IMR-90 (cell line): ENCODE measurements at places on chromosomes 7 and 10.

- DNase-seq, result no peak
Measured at GRCh38 chr7:96910486-96910885, 94.9 kb upstream of the DLX6 start.

DNA sequence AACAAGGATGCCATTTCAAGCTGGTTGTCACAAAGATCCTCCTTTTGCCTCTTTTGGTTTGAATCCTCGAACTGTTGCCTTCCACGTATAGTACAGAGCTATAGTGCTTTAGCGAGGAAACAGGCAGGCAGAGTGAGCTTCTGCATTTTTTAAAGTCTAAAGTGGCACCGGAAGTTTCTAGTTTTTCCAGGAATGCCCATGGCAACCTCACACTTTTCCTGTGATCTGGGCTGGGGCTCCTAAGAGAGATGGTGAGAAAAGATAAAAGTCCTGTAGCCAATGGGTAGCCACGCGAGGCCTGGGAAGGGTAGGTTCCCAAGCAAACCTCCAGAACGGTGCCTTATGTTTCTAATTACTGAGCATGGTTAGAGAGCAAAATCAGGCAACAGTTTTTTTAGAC is 76.7 kb downstream of the CALD1 start:
- no peak for DNase-seq

DNA sequence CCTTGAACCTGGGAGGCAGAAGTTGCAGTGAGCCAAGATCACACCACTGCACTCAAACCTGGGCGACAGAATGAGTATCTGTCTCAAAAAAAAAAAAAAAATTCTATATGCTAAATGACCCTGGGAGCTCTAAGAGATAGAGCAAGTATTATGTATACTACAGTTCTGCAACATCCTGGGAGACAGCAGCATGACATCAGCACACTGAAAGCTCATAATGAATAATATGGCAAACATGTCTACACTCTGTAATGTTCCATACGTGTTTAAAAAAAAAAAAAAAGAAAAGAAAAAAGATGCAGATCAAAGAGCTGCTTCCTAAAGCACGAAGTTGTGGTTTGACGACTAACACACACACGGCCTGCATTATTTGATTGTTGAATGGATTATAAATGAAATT is 72.5 kb downstream of the CUL2 start:
- DNase-seq, result no peak

DNA sequence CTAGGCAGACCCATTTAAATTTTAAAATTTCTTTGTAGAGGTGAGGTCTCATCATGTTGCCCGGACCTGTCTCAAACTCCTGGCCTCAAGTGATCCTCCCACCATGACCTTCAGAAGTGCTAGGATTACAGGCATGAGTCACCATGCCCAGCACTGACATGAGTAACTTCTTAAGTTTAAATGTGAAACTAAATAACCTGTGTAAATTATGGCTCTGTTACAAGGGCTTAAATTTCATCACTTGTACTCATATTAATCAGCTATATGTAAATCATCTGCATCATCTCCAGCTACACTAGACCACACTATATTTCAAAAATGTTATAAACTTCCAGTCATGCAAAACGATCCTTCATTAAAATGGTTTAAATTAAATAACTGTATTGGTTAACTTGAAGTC is 56.1 kb downstream of the ATAD1 start:
- DNase-seq, result peak; percentile 82

- peak; percentile 56 for DNase-seq
Measured at GRCh38 chr7:30521532-30521931, 16.9 kb upstream of the GGCT start.

DNA sequence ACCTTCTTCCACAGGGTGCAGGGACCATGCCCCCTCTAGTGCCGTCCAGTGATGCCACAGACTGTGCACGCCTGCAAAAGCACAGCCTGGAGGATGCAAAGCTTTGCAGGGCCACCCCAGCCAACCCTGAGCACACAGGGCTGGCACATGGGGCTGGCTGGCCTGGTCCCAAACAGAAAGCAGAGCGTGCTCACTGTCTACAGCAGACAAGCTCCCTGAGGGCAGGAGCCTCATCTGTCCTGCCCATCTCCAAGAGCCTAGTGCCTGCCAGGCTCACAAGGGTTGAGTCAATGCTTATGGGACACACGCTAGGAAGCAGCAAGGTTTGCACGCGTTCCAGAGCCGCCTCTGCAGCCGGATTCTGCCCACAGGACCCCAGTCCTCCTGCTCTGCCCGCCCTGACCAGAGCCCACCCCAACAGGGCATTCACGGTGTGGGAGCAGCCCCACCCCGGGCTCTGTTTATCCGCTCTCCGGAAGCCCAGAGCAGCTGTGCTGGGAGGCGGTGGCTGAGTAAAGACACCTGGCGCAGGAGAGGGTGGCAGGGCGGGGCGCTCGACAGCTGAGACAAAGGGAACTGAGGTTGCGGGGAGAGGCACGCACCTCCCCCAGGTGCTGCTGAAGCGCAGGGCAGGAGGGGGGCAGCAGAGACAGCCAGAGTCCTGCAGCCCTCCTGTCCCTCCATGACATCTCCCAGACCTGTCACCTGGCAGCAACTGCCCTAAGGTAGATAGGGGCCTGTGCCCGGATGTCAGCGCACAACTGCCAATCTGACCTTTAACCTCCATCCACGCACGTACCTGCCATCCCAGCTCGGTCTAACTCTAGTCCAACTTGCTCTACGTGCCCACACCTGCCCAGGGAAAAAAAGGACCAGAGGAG is 4.3 kb downstream of the KCNH2 start:
- no peak for DNase-seq

DNA sequence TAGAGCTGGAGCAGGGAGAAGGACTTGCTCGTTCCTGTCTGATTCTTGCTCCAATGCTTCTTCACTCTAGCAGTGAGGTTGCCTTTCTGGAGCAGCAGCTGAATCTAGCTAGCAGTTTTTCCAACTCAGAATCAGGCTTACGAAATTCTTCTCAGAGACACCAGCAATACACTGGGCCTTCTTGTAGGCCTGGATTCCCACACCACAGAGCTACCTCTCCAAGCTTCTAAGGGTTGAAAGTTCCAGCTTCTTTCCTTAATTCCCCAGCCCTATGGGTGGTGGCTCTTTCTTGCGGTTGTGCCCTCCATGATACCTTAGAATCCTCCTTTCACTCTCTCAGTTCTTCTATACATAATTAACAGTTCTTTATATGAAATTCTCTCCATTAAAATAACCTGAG is 586.6 kb downstream of the INHBA start:
- DNase-seq, result no peak

- no peak for DNase-seq
Measured at GRCh38 chr7:3860932-3861331, 559.9 kb downstream of the SDK1 start.

- no peak for DNase-seq
Measured at GRCh38 chr10:133163889-133164815, 4.1 kb downstream of the KNDC1 start.

DNA sequence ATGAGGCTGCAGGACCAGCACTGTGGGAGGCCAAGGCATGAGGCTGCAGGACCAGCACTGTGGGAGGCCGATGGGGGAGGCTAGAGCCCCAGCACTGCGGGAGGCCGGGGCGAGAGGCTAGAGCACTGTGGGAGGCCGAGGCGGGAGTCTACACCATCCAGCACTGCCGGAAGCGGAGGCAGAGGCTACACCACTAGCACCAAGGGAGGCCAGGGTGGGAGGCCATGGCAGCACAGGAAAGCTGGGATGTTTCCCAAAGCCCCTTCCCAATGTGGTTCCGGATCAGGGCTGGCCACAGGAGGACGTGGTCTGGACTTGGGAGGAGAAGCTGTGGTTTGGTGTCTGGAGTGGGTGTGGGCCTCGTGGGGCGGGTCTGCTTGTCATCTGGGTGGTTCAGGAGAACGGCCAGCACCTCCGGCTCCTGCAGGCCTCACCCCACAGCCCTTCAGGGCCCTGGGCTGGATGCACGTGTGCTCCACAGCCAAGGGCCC is 43.6 kb downstream of the PDGFA start:
- no peak for DNase-seq

- DNase-seq, result peak; percentile 95
Measured at GRCh38 chr10:27192284-27192683, 37.1 kb downstream of the MASTL start.

GRCh38 chr7:112748381-112748780 is 41.8 kb downstream of the TMEM168 start:
- DNase-seq, result no peak

DNA sequence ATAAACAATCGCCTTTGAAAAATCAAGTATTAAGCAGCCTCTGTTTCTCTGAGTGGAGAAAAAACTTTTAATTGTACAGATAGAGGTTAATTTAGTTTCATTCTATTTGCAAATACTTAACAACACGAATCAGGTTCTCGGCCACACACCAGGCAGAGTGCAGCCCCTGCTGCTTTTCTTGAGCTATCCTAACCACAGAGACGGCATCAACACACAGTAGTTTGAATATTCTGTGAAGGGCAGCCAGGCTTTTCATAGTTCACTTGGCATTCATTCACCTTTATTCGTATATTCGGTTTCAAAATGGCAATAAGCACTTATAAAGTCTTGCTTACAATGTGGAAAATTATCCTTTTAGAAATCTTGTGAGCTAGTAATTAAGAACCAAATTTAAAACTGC is 5.7 kb downstream of the ADARB2 start:
- DNase-seq, result no peak

- no peak for DNase-seq
Measured at GRCh38 chr10:28503114-28503513, 29.8 kb upstream of the WAC start.

- DNase-seq, result no peak
Measured at GRCh38 chr7:110051372-110051771, 1039.6 kb upstream of the LRRN3 start.

DNA sequence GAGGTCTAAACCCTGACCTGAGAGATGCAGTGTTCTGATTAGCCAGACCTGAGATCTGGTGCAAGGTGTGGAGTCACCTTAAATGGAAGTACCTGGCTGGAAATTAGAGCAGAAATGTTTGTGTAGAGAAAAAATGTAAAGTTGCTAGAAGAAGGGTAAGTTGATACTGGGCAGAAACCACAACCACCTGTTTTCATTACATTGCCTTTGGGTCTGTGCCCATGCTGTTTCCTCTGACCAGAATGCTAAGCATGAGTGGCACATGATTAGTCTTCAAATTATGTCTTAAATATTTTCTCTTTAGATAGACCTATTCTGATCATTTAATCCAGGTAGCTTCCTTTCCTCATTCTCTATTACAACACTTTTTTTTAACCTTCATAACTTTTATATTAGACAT is 69.0 kb downstream of the CASD1 start:
- DNase-seq, result no peak

GRCh38 chr10:82242778-82243177 is 367.8 kb downstream of the NRG3 start:
- no peak for DNase-seq

- DNase-seq, result peak; percentile 22
Measured at GRCh38 chr10:77820349-77820748, 106.2 kb downstream of the DLG5 start.

DNA sequence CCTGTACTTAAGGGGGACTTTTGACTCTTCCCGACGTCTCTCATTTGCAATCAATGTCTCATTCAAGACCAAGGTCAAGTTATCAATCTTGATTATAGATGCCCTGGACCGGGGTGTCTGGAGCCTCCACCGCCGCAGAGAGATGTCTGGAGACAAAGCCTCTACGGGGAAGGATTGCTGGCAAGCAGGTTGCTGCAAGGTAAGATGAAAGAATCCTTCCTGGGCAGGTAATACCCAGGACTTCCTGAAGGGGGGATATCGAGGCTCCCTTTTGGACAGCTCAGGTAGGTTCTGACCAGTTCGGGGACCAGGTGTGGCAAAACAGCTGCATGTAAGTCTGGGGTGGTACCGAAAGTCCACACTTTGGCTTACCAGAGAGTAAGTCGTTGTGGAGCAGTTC is 12.5 kb upstream of the CUX1 start:
- no peak for DNase-seq

GRCh38 chr10:127576740-127577161 is 27.6 kb downstream of the NPS start:
- no peak for DNase-seq

DNA sequence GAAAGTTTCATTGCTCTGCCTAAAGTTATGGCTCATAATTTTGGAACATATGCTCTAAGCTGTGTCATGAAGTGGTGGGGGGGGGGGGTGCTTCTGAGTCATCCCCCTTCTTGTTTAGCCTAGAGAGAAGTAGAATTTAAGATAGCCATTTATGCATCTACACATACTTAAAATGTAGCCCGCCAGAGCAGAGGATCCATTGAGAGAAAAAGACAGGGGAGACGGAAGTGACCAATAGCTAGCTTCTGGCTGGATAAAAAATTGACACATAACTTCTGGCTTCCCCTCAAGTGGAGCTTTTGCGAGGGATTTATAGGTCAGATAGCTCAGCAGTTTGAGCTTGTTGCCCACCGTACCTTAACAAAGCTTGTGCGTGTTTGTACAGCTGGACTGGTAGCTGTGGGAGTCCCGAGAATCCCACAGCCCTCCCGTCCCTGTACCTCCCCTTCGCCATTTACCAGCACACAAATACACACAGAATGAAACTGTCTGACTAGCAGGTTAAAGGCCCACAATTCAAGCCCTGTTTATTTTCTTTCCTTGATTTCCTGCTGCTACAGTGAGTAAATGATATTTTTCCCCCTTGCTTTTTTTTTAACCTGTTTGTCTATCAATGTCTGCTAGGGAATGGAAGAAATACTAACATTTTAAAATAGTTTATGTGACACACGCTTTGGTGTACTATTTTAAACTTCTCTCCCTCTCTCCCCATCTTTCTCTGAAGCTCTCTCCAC is 232.6 kb upstream of the FERD3L start:
- peak; percentile 90 for DNase-seq

DNA sequence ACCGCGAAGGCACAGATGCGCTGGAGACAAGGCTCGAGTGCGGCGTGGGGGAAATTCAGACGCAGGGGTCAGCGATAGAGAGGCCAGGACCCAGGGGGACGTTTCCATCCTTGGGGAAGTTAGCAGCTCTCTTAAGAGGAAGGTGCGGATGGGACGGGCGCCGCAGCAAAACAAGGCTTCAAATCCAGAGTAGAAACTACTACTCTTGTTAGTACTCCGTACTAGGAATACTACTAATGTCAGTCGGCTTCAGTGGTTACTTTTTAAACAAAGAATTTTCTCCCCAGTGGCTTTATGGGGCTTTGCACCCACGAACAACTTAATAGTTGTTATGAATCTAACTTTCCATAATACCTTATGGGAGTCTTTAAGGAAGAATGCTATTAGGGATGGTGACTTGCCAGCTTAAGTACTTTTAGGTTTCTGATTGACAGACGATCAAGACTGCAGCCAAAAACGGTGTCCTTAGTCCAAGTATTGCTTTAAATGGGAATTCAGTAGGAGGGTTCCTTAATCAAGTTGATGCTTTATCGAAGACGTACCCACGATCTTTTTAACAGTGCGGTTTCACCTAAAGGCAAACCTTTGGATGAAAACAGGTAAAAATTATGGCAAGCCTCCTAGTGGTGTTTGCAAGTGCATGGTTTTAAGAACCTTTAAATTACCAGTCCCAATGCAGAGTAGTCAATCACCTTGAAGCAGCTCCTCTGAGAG is 812 bp upstream of the IDE start:
- peak; percentile 36 for DNase-seq

GRCh38 chr10:108388706-108389105 is 1224.2 kb upstream of the SORCS1 start:
- no peak for DNase-seq

DNA sequence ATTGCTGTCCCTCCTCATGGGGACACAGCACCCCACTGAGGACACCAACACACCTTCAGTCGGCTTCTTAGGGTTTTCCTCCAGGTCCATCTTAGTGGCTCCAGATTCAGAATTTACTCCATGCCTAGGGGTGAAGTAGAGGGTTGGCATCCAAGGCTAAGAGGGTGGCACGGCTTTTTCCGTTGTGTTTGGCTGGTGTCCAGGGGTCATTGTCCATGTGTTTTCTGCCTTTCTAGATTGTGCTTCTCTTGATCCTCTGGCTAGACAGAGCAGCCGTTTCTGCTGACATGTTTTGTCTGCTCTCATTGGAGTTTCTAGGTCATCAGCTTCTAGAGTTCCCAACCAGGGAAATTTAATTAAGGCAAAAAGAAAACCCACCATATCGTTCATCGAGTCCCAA is 291.6 kb upstream of the CELF2 start:
- DNase-seq, result no peak
